ENCODE measurements at places on chromosomes 3 and 15.
A peak's percentile ranks its signal among the peaks of the same experiment; 100 is the strongest.

- peak; percentile 80 for DNase-seq
These were observed 132.5 kb downstream of the MYRIP start for GRCh38 chr3:39941931-39942330.

- DNase-seq = no peak
These were observed 66.6 kb upstream of the ARL8B start for GRCh38 chr3:5055357-5056110.

- DNase-seq = no peak
These were observed 29.2 kb downstream of the XXYLT1 start for GRCh38 chr3:195241592-195242355.

DNA sequence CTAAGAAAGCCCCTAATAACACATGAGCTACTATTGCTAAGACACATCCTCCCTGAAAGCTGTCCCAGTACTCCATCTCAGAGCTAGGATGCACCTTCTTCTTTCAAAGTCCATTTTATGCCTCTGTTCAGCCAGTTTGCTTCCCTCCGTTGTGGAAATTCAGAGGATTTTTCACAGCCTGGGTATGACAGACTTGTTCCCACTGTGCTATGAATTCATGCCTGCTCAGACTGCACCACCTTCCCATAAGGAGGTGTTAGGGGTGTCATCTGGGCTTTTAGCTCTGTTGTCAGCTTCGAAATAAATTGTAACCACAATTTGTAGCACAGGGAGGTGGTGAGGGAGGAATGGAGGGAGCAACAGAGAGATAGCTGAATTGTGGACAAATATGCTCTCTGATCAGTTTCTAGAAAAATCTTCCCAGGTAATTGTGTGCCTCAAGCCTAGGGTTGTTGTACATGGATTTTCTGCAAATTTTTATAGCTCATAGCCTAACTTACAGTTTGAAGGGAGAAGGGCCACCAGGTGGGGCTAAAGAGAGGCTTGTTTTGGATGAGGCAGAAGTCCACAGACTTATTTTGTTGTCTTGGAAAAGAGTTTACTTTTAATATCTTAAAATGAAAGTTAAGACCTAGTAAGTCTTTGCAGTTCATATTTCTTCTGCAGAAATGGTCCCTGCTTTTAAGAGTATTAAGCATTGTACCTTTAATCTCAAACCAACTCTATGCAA lies 462.0 kb downstream of the PDCD6IP start:
- peak; percentile 66 for DNase-seq

GRCh38 chr3:188449421-188449820 lies 295.5 kb downstream of the LPP start:
- DNase-seq = no peak

GRCh38 chr15:71325481-71325880 lies 210.2 kb downstream of the THSD4 start:
- no peak for DNase-seq

DNA sequence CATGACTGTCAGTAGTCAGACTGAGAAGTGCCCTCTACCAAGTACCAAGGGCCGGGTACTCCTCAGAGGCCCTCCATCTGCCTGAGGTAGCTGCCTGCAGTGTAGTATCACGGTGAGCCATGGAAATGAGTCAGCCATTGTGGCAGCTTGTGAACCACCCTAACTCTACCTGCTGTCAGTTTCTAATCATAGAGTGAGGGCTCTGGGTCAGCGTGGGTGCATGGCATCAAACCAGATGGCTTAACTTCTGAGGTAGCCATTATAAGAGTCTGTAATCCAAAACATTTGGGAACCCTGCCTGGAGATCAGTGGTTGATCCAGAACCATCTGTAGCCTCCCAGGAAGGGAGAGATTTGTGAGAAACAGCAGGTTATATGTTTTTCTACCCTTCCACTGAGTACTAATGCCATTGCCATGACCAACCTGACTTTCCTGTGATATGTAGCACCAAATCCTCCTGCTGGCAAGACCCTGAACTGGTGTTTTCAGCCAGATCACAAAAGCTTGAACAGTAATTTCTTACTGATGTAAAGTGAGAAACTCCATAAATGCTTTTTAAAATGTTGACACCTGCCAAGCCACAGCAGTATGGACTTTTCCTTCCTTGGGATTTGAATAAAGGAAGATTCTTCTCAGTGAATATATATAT lies 38.9 kb downstream of the ABHD2 start:
- no peak for DNase-seq

DNA sequence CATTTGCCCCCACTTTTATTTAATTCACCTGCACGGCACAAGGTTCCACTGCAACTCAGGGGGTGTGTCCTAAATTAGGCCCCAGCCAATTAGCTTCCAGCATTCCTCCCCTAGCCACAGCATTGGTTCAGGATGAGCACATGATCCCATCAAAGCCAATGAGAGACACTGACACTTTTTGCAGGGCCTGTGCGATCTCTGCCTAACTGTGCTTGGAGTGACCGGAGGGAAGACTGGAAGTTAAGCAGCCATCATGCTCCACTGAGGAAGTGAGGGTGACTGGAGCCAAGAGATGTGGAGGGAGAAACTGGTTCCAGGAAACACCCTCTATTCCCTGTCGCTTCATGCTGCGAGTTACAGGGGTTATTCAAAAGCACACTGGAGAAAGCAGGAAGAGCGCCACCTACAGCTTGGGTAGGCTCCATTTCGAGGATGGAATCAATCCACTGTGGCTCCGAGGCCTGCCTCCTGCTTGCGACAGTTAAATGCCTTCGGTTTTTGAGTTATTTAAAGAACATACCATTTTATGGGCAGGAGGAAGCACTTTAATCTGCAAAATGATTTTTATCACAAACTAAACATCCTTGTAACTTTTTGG lies 122.2 kb upstream of the WNT5A start:
- no peak for DNase-seq

GRCh38 chr3:114380233-114380651 lies 86.4 kb downstream of the TIGIT start:
- no peak for DNase-seq

GRCh38 chr3:36918050-36918449 lies 26.8 kb downstream of the TRANK1 start:
- no peak for DNase-seq

DNA sequence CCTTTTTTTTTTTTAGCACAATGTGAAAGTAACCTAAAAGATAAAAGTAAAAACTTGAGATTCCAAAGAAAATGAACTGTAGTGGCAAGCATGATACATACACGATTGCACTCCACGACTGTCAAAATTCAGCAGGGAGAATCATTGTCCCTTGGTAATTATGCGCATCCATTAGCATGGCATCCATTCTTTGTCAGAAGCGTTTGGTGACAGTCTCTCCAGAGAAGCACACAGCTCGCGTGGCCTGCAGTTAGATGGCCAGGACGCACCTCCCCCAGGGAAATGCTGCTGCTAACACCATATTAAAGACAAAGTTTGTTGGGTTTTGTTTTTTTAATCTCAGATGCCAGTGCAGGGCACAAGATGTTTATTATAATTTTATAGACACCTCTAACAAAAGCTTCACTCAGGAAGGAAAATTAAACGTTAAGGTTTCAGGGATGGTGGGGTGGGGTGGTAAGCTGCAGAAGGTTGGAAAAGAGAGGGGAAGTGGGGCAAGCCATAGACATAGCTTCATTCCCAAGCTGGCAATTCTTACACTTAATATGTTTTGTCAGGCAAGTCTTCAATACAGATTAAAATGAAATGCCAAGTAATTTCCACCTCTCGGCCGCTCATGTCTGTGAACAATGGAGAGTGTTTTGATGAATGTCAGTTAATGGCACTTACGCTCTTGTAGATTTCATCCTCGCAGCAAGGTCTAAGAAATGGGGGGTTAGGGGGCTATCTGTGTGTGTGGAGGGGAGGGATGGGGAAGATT lies 142.8 kb upstream of the TOPAZ1 start:
- DNase-seq = no peak

- no peak for DNase-seq
These were observed 768 bp downstream of the ANO10 start for GRCh38 chr3:43620831-43621655.

- no peak for DNase-seq
These were observed 22.1 kb downstream of the MSL2 start for GRCh38 chr3:136173939-136174490.

GRCh38 chr15:90413411-90414379 lies 25.7 kb downstream of the IQGAP1 start:
- no peak for DNase-seq

GRCh38 chr3:111107662-111108035 lies 36.0 kb downstream of the NECTIN3 start:
- DNase-seq = no peak

DNA sequence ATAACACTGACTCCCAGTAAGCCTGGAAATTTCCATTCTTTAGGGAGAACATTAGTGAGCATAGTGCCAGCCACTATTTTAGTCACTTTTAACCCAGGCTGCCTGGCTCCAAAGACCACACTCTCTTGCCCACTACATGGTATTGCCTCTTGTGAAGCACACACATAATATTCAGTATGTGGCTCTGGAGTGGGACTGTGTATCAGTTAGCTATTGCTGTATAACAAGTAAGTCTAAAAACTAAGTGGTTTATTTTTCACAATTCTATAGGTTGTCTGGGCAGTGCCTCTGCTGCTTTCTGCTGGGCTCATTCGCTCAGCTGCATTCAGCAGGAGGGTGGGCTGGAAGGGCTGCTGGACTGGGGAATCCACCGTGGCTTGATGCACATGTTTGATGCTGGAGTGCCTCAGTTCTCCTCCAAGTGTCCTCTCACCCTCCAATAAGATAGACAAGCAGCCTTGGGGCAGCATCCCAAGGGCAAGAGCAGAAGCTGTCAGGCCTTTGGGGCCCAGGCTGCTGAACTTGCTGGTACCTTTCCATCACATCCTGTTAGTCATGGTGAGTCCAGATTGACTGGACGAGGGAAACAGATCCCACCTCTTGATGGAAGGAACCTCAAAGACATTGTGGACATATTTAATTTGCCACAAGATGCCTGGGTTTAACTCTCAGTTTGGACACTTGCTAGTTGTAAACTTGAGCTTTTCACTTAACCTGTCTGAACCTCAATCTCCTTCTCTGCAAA lies 66.6 kb upstream of the TLE3 start:
- no peak for DNase-seq

GRCh38 chr3:15903759-15904720 lies 106.3 kb upstream of the ANKRD28 start:
- DNase-seq = no peak

DNA sequence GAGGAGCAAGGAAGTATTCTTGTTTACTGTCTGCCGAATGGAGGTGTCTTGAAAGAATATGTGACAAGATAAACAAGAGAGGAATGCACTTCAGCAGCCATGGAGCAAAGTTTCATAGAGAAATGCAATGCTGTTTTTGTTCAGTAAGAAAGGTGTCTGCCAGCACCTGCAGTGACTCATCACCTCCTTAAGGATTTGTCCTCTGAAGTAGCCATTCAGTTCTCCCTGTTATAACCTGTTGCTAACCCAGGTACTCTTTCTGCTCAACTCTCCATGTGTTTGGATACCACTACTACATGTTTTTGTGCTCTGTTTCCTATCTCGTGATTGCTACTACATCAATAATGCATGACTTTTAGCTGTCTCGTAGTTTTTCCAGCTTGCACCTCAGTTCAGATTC lies 328.9 kb downstream of the CHL1 start:
- no peak for DNase-seq

GRCh38 chr3:53689681-53690080 lies 156.5 kb downstream of the CHDH start:
- no peak for DNase-seq

DNA sequence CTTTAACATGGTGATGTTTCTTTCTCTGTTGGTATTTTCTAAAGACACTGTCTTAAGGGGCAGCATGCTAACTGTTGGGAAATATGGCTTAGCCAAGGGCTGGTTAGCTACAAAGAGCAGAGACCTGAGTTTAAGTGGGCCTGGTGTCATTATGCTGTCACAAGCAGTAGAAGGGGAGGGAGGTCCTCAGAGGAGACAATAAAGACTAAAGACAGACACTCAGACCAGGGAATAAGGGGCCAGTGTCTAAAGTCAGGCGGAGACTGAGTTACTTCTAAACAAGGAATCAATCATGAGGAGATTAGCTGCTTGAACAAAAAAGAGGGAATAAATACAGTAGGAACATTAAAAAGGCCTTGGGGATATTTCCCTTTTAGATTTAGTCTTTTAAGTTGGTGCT lies 142.7 kb upstream of the DPPA4 start:
- DNase-seq = no peak

- DNase-seq = no peak
These were observed 799 bp downstream of the SERF2 start for GRCh38 chr15:43792761-43793476.

- no peak for DNase-seq
These were observed 123.5 kb downstream of the GHSR start for GRCh38 chr3:172324611-172325203.

- no peak for DNase-seq
These were observed 39.6 kb upstream of the TBC1D23 start for GRCh38 chr3:100221159-100221558.

GRCh38 chr15:24940236-24940635 lies 14.6 kb upstream of the SNRPN start:
- no peak for DNase-seq

DNA sequence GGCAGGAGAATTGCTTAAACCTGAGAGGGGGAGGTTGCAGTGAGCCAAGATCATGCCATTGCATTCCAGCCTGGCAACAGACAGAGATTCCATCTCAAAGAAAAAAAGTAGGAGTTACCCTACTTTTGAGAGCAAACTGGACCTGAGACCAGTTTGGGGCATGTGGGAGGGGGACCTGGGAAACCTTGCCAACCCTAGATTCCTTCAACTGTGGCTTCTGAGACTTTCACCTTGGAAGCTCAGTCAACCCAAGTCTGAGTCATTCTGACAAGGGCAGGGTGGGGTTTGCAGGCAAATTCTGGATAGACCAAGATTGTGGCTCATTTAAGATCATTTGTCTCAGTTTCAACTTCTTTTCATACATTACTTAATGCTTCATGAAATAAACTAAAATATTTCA lies 23.8 kb upstream of the SIAH2 start:
- DNase-seq = no peak

DNA sequence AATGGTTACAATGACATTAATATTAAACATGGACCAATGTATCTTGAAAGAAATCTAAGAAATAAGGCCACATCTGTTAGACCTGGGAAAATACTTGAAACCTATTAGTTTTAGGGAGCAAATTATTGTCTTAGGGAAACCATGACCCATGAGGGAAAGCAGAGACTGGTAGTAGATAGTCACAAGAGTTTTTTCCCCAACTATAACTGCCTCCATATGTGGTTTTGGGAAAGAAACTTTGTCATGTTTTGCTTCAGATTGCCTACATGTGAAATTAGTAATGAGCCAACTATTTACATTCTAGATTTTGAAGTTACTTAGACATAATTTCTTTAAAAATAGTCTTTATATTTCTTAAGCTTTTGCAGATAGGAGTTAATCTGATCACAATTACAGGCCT lies 474.9 kb downstream of the ROBO2 start:
- DNase-seq = no peak

- DNase-seq = no peak
These were observed 322.6 kb downstream of the THSD4 start for GRCh38 chr15:71437919-71438318.

- no peak for DNase-seq
These were observed 14.2 kb downstream of the CIB1 start for GRCh38 chr15:90219421-90220141.

DNA sequence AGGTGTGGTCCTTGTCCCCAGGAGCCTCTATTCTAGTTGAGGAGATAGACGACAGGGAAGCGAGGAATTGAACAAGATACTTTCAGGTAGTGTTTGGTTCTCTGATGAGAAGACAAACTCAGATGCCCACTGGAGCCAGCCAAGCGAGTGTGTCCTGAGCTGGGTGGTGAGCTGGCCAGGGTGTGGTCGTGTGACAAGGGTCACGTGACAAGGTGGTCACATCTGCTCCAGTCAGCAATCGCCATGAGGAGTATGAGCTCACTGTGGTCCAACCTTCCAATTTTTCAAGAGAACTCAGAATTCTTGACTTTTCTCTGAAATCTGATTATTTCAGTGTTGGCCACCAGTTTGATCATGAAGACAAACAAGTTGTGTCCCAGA lies 39.5 kb downstream of the SLC6A6 start:
- DNase-seq = no peak

All from NCI-H2029 treated with DMSO at 0.1 percent for 48 hours (cell line).